GDM1 (cell line): ENCODE measurements at places on chromosomes 11 and 22.

DNA sequence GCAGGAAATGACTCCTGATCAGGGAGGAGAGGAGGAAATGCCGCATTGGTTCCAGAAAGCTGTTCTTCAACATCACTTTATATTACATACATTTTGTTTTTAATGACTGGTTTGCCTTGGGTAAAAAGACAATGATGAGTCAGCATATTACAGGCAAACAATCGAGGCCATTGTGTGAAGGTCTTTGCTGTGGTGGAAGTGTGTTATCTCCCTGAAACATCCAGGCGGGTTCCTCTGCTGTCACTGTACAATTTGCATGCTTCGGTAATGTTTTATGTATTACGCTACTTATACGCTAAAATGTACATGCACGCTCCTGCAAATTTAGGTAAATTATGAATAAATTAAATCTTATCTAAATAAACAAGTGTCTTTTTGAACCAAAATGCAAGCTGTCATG, 161.1 kb downstream of the KIRREL3 start:
- no peak for DNase-seq

DNA sequence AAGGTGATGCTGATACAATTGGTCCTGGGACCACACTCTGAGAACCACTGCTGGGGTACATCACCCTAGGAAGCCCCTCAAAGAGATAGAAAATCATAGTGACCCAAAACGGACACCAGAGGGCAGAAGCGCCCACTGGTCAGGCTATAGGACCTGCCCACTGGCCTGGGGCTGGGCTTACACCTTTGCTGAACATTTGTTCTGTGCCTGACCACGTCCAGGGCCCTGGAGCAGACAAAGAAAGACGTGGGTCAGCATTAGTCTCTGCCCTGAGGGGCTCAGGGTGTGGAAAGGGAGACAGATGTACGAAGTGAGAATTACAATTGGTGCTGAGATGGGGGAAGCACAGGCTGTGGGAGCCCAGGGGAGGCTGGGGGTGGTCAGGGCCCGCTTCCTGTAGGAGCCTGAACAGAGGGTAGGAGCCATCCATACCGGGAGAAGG, 14.4 kb upstream of the SERPINH1 start:
- no peak for DNase-seq

DNA sequence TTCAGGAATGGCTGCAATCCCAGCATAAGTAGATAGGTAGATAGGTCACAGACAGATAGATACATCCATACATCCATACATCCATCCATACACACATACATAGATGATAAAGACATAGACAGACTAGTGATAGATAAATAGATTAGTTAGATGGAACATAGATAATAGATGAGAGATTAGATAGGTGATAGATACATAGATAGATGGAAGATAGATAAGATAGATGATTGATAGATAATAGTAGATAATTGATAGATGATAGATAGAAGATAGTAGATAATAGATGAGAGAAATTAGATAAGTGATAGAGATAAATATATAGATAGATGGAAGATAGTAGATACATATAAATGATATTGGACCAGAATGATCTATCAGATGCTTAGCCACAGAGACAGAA, 28.3 kb upstream of the LRRC55 start:
- DNase-seq: no peak

GRCh38 chr11:122820158-122820557, 18.1 kb upstream of the CRTAM start:
- no peak for DNase-seq

GRCh38 chr11:33387581-33387980, 130.4 kb downstream of the HIPK3 start:
- DNase-seq: no peak

DNA sequence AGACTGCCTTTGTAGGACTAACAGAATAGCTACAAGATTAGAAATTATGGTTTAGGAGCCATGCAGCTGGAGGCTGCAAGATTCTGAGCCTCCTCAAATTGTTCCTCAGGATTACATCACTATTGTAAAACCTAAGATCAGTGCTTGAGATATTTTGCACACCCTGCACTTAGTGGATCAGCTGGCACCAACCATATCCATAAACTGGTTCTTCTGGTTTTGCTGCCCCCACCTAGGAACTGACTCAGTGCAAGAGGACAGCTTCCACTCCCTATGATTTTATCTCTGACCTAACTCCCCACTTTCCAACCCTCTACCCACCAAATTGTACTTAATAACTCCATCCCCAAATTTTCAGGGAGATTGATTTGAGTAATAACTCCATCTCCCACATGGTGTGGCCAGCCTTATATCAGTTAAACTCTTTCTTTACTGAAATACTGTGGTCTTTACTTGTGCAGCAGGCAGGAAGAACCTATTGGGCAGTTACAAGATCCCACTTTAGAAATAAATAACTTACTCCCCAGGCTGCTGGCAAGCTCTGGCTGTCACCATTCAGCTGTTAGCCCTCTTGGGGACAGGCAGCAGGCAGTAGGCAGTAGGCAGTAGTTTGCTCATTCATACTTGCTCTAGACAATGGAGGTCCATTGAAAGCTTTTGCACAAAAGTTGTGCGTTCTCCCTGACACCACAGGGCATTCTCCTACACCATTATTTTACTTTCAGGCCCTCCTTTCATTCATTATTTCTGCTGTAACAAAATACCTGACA, 119.0 kb downstream of the SLC17A6 start:
- no peak for DNase-seq

DNA sequence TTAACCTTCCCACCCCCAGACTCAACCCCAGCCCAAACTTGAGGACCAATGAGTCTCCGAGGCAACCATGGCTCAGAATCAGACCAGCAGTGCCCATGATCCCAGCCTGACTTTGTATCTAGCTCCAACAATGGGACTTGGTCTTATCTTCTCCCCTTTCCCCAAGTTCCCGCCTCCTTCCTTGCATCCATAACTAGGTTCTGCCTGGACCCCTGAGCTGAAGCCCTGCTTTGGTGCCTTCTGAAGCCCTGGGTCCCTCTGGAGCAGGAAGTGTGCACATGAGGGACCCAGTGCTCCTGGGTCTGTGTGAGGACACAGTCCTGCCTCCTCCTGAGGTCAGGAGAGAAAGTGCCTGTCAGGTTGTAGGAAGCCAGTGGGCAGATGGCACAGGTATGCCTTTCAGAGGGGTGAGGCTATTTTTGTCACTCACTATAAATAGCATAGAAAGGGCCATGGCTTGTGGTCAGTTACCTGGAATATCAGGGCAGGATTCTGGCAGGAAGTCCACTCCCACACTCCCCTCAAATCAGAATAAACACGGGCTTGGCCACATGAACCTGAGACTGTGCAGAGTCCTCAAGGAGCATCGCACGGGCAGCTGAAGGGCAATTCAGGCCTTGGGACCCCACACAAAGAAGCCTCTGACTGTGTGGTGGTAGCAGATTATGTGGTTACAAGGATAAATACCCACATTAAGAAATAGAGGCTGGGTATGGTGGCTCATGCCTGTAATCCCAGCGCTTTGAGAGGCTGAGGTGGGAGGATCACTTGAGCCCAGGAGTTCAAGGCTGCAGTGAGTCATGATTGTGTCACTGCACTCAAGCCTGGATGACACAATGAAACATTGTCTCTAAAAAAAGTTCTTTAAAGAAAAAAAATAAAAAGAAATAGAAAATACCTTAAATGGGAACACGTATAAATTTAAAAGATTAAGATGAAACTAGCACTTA, 27.4 kb downstream of the RCN1 start:
- no peak for DNase-seq

- no peak for DNase-seq
Observed at GRCh38 chr11:12995188-12995587, 13.9 kb upstream of the RASSF10 start.

GRCh38 chr11:19241260-19242178, 774 bp upstream of the E2F8 start:
- peak; percentile 40 for DNase-seq

GRCh38 chr11:69166218-69167115, 10.7 kb downstream of the SMIM38 start:
- DNase-seq: peak; percentile 54

DNA sequence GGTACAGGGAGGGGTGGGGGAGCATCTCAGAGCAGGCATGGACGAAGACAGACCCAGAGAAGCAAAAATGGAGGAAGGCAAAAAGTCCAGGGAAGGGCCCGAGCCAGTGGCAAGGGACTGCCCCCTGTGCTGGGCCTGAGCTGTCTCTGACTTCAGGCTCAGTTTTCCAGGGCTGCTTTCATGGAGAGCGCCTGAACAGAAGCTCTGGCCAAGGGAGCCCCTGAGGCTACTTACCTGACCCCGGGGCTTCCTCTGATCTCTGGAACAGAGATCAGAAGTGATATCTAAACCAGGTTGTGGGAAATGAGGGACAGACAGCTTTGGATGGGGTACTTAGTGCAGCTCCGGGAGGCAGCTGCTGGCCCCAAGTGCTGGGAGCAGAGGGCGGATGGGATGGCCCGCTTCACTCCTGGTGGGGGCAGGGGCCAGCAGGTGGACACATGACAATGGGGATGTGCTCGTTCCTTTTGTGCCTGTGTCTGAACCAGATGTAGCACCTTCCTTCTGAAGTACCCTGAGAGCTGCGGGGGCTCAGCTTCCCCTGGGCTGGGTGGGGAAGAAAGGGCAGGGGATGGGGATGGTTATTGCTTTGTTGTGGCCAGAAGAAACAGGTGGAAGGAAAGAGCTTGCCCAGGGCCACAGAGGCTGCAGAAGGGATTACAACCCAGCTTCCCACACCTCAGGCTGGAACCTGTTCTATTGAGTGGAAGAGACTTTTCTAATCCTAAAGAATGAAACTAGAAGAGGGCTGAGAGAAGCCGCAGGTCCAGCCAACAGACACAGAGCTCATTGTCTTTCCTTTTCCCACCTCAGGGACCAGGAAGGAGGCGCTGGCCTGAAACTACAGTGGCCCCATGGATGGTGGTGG, 5.7 kb downstream of the LRRC10B start:
- DNase-seq: no peak

DNA sequence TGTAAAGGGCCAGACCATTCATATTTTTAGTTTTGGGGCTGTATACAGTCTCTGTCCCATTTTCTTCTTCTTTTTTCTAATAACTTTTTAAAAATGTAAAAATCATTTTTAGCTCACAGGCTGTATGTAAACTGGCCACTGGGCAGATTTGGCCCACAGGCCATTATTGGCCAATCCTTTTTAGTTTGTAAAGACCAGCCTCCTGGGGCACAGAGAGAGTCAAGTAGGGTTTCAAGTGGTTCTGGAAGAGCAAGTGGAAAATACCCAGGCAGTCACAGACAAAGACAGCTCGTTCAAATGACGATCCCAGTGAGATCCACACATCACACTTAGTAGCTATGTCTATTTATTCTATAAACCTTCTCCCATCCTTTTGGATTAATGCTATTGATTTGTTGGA, 150.2 kb upstream of the ARHGAP20 start:
- no peak for DNase-seq

- no peak for DNase-seq
Observed at GRCh38 chr11:60084631-60085273, 3.7 kb upstream of the MS4A2 start.

GRCh38 chr11:114281388-114281956, 14.7 kb upstream of the NNMT start:
- DNase-seq: no peak

DNA sequence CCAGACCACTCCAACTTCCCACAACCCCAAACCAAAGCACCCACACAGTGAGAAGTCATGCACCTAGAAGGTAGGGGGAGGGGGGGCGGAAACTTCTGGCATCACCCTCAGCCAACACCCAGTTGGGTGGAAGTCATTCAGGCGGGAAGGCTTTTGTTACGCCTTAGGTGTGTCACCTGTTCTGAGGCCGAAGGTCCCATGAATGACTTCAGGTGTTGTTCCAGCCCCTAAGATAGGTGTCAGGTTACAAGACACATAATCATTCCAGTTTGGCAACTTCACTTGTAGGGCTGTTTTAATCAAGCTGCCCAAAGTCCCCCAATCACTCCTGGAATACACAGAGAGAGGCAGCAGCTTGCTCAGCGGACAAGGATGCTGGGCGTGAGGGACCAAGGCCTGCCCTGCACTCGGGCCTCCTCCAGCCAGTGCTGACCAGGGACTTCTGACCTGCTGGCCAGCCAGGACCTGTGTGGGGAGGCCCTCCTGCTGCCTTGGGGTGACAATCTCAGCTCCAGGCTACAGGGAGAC, at the start of gene TMPRSS4:
Gene TMPRSS4, plus strand, starts transcription at position 325 of the 528 bp plus-strand sequence. CDS start 225 bp downstream, outside the sequence.
- no peak for DNase-seq

DNA sequence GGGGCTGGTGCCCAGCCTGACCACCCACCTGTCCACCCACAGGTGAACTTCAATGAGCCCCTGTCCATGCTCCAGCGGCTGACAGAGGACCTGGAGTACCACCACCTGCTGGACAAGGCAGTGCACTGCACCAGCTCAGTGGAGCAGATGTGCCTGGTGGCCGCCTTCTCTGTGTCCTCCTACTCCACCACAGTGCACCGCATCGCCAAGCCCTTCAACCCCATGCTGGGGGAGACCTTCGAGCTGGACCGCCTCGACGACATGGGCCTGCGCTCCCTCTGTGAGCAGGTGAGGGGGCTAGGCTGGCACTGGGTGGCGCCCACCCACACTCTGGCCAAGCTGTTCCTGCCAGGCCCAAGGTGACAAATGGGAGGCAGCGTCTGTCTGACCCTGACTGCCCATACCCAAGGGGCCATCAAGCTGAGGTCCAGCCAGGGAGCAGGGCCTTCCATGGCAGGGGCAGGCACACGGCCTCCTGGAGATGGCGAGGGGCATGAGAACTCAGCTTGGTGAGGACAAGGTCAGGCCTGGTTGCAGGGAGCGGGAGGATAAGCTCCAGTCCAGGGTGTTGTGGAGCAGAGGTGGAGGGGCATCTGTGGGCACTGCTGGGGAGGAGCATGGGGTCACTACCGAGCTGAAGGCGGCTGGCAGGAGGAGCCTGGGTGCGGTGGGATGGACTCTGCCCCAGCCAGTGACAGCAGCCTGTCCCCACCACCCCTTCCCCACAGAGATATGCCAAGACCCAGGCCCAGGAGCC, 77.7 kb downstream of the MORC2 start:
- DNase-seq: no peak

DNA sequence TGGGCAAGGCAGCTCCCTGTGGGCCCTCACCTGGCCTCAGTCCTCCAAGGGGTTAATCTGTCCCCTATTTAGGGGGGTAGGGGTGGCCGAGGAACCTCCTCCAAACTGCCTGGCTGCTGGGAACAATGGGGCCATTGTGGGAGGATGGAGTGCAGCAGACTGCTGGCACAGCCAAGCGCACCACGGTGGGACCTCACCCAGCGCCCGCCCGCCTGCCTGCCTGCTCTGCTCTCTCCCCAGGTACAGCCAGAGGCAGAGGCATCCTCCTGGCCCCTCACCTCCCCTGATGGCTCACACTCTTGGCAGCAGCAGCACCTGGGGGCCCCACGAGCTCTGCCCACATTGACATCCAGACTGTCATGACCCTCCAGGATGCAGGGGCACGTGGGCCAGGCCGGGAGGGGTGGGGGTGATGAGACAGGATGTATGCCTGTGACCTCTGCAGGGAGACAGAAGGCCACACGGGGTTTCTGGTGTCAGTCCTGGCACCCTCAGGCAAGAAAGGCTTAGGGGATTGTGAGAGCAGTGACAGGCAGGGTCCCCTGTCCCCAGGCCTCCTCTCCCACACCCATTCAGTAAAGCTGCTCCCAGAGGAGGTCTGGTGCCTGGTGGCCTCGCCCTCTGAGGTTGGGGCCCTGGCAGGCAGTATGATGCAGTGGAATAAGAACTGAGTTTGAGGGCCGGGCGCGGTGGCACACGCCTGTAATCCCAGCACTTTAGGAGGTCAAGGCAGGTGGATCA, 11.4 kb downstream of the BCL9L start:
- DNase-seq: no peak

GRCh38 chr11:107713009-107713408, 1.2 kb upstream of the SLN start:
- DNase-seq: no peak

GRCh38 chr22:46073683-46074504, 76.4 kb upstream of the PPARA start:
- DNase-seq: no peak

- DNase-seq: no peak
Observed at GRCh38 chr22:49344656-49345055, 483.0 kb downstream of the BRD1 start.
